Stimulated activated CD4-positive, alpha-beta T cell treated with anti-CD3 and anti-CD28 coated beads, TNF-alpha, amount 100 ng/mL, for 24 hours (primary cell): ENCODE measurements at places on chromosomes 16 and 17.

DNA sequence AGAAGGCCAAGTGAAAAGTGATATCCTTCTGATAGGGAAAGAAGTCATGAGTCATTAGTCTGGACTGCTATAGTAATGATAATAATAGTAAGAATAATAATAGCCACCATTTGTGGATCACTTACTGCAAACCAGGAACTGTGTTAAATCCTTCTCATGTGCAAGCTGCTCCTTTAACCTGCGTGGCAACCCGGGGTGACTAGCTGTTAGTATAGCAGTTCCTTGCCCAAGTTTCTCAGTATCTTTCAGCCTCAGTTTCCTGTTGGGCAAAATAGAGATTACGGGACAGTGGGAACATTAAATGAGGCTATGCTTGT lies 129.5 kb downstream of the CDH13 start:
- DNase-seq: no peak

GRCh38 chr16:21190599-21190998 lies 20.8 kb downstream of the ZP2 start:
- DNase-seq: no peak

- no peak for DNase-seq
Observed at GRCh38 chr16:13453938-13454553, 465.9 kb upstream of the ERCC4 start.

- DNase-seq: no peak
Observed at GRCh38 chr16:11242658-11243057, 13.3 kb downstream of the SOCS1 start.

GRCh38 chr16:30893744-30894539 lies at the start of gene BCL7C:
BCL7C (minus strand) TSS chr16:30894077; CDS start chr16:30893944, 133 bp downstream.
- peak; percentile 62 for DNase-seq

DNA sequence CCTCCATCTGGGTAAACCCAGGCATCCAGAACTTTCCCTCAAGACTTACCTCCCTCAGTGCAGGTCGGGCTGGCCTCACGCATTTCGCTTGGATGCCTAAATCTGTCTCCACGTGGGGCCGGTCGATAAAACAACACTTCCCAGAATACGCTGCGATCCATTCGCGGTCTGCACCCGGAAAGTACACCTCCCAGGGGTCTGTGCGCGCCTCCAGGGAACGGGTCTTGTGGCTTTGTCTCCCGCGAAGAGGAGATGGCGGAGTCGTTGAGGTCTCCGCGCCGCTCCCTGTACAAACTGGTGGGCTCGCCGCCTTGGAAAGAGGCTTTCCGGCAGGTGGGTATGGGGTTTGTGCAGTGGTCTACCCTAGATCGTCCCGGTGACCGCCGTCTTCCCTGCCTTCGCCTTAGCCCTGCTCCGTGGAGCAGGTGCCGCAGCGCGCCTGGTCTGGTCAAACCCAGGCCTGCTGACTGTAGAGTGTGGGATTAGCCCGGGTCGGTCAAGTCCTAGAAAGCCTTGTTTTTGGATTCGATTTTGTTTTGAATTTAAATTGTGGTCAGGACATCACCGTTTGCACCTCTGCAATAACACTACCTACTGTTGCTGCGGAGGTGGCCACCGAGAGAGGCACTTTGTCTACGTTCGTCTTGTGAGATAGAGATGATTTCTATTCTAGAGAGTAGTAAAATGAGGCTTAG lies at the start of gene RPAIN:
Gene RPAIN, plus strand, starts transcription at position 224 of the 695 bp plus-strand sequence. Its CDS starts 29 bp downstream, at position 253.
- peak; percentile 76 for DNase-seq

- peak; percentile 55 for DNase-seq
Observed at GRCh38 chr17:7173687-7174602, 5.2 kb downstream of the ASGR1 start.

- DNase-seq: no peak
Observed at GRCh38 chr17:79534111-79534510, 76.7 kb downstream of the RBFOX3 start.

- DNase-seq: no peak
Observed at GRCh38 chr16:47069841-47070584, 73.7 kb downstream of the NETO2 start.

DNA sequence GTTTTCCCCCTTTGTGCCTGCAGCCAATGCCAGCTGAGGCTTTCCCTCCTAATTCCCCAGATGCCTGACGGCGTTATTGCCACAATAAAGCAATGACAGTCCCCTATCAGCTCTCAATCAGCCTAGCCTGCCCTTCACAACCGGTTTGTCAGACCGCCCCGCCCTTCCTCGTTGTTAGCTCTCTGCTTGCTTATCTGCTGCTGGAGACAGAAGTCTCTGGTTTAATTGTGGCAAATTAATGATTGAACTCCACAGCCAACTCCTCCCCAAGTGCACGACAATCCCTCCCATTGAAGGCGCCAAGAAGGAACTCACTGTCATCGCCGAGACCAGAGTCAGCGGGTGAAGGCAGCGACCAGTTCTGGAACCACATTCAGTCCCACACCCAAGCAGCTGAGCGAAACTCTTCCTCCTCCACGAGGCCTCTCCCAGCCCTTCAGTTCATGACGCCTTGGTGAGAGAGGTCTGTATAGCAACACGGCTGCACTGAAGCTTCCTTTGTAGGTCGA lies 474.4 kb downstream of the SLC39A11 start:
- no peak for DNase-seq
